NCI-H524 treated with DMSO at 0.1 percent for 48 hours (cell line): ENCODE measurements at places on chromosomes 3 and 15.

- no peak for DNase-seq
These were observed 38.2 kb upstream of the FAM3D start for GRCh38 chr3:58704745-58705144.

DNA sequence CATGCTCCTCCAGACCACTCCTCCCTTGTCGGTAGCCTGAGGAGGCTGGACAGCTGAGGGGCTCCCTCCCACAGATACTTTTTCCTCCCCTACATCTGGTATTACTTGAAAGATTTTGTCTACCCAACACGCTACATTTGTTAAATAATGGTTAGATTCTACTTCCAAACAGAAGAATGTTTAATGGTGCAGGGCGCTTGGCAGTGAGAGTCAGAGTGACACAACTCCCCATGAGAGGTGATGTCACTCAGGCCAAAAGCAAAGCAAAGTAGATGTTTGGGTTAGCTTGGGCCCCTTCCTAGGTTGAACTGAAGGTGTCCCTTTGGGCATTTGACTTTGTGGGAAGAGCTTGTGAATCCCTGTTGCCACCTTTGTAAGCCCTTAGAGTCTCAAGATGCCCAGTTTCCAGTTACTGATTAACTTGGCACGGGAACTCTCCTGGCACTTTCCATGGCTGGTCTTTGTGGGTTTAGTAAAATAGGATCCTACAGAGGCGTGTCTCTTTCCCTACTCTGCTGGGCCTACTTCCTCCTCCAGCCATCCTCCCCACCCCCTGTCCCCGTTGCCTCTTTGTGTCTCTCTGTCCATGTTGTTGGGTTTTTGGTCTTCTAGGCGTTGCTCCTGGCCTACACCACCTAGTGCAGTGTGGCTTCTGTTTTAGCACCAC lies 5.6 kb downstream of the LIMD1 start:
- DNase-seq, result no peak

- DNase-seq, result no peak
These were observed 277.0 kb upstream of the PLSCR5 start for GRCh38 chr3:146881966-146882760.

GRCh38 chr15:42157981-42158765 lies 1.7 kb upstream of the PLA2G4F start:
- DNase-seq, result no peak

DNA sequence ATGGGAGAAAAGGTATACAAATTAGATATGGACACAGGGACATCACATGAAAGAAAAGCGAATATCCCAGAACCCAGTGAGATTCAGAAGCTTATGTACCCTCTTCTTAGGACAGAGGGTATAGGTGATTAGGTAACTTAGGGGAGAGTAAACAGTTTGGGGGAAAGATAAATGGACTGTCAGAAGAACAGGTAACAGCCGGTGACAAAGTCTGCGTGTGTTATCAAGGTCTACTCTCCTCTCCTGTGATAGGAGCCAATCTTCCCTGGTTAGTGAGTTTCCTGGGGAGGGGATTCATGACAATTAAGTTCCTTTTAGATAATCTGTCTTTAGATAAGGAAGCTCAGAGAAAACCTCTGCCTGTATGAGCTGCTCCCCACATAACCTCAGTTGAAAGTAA lies 30.6 kb upstream of the SNRPN start:
- no peak for DNase-seq

- DNase-seq, result no peak
These were observed 27.6 kb upstream of the UTS2B start for GRCh38 chr3:191357909-191358308.

DNA sequence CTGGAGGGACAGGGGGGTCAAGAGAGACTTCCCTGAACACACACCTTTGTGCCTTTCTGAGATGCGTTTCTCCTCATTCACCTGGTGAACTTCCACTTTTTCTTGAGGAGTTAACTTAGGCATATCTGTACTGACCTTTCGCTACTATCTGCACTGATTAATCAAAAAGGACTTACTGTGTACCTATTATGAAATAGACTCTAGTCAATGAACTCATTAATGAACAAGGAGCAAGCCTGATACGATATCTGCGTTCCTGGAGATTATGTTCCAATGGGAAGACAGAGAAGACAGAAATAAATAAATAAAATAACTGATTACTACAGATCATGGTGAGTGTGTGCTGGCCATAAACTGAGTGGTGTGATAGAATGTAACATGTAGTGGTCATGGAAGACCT lies 157.2 kb upstream of the TBL1XR1 start:
- DNase-seq, result no peak

- DNase-seq, result no peak
These were observed 491.6 kb upstream of the TPRG1 start for GRCh38 chr3:188680189-188680588.

GRCh38 chr3:156389449-156389950 lies 165.4 kb downstream of the SSR3 start:
- DNase-seq, result no peak

GRCh38 chr15:78003539-78004008 lies 73.9 kb downstream of the TBC1D2B start:
- DNase-seq, result no peak

DNA sequence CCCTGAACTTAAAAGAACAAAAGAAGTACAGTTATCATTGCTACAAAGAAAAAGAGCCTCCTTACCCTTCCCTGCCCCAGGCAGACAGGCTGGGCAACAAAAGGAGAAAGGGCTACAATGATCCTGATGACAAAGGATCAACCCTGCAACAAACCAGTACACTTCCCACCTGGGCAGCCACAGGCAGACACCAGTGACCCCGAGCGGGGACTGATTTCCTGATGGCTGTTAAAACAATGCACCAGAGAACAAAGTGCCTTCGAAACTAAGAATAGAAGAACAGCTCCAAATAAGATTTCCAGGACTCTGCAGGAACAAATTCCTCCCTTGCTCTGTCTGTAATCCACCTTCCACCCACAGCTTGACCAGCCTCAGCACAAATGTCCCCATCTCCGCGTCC lies 106.3 kb upstream of the ARHGEF3 start:
- no peak for DNase-seq

DNA sequence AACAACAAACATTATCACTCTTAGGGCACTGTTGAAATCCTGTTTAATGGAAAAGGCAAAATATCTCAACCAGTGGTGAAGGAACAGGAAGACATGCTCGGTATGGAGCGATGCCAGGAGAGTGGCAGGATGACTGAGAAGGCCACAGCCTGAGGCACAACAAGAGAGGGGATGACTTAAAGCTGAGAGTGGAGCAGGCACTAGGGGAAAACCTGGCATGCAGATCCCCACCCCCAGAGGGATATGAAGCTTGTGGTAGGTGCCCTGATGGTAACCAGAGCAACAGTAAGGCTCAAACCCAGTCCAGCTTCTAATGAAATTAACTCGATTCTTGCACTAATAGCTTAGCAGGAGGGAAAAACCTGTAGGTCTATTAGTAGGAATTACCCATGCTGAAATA lies 40.4 kb downstream of the LYSMD4 start:
- no peak for DNase-seq

DNA sequence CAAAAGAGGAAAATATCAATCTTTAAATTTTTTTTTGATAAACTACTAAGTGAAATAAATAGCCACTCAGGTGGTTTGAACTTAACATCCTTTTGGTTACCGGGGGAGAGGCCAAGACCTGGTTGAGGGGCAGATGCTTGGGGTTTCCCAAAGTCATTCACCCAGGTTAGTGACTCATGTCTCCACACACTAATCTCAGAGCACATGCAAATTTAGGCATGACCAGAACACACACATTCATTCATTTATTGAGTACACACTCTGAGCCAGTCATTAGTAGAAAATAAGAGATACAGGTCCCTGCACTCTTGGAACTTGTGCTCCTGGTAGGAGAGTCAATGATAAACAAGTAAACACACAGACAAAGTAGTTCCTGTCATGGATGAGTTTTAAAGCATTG lies 7.3 kb downstream of the ILDR1 start:
- no peak for DNase-seq

GRCh38 chr15:71414853-71415252 lies 299.6 kb downstream of the THSD4 start:
- no peak for DNase-seq

DNA sequence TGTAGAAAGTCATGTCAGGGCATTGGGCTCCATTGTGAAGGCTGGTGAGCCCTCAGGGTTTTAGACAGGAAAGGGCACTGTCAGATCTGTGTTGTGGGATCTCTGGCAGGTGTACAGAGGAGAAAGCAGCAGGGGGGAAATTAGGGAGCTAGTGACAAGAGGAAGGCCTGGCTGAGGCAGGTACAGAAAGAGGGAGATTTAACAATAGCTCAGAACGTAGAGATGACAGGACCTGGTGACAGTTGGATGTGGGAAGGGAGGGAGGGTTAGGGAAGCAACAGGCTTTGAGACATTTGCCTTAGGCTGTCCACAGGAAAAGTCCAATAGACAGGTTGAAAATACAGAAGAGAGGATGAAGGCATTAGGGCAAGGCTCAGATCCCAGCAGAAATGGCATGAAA lies 288.1 kb downstream of the EPHB1 start:
- no peak for DNase-seq

- DNase-seq, result no peak
These were observed 62.3 kb downstream of the TMEM39A start for GRCh38 chr3:119401069-119401468.
